Dorsolateral prefrontal cortex (tissue), 122 donors: ENCODE measurements at places on chromosomes 5 and 9. TPM values are rescaled to one million over a fixed set of nuclear protein-coding genes. Genes with fewer than 3 reads are reported as not detected.

DNA sequence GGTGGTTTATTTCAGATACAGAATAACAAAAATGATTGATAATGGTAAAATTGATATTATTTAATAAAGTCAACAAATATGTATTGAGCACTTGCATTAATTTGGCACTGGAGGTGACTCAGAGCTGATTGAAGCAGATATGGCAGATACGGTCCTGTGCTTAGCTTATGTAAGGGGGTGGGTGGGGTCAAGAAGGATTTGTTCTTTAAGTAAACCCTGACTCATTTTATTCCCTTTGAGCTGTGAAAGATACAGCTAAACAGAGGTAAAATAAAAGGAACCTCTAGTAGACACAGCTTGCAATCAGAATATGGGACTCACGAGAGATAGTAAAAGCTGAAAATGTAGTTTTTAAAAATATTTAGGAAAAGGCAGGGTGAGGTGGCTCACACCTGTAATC lies 201.3 kb upstream of the CLINT1 start:
- no peak for DNase-seq

GRCh38 chr5:116035123-116035522 lies 2.9 kb downstream of the ARL14EPL start:
- DNase-seq, result no peak

DNA sequence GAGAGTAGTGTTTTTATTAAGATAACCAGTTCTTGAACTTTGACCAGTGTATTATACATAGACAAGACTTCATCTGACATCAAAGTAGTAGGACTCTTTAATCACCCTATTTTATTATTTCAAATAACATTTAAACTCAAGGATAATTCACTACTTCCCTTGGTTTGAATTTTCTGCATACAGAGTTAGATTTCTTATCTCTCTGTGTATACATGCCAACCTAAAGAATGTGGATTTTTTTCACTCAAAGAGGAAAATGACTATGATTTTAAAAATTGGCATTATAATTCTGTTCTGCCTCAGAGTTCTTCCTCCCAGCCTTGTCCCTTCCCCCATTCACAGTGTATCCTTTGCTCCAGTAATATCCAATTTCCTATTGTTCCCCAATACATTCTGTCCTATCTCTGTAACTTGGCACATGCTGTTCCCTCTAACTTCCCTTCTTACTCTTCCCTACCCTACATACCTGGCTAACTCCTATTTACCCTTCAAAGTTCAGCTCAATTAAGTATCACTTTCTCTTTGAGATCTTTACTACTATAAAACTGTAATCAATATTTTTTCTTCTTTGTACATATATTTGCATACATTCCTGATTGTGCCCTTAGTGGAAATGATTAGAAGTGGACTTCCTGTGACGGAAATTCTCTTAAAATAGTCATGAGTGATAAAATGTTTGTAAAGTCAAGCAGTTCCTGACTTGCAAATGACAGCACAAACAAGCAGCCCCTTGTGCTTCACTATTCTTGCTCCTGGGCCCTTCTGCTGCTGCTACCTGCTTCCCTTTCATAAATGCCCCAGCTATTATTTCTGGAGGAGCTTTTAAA lies 38.1 kb upstream of the DENND4C start:
- no peak for DNase-seq

DNA sequence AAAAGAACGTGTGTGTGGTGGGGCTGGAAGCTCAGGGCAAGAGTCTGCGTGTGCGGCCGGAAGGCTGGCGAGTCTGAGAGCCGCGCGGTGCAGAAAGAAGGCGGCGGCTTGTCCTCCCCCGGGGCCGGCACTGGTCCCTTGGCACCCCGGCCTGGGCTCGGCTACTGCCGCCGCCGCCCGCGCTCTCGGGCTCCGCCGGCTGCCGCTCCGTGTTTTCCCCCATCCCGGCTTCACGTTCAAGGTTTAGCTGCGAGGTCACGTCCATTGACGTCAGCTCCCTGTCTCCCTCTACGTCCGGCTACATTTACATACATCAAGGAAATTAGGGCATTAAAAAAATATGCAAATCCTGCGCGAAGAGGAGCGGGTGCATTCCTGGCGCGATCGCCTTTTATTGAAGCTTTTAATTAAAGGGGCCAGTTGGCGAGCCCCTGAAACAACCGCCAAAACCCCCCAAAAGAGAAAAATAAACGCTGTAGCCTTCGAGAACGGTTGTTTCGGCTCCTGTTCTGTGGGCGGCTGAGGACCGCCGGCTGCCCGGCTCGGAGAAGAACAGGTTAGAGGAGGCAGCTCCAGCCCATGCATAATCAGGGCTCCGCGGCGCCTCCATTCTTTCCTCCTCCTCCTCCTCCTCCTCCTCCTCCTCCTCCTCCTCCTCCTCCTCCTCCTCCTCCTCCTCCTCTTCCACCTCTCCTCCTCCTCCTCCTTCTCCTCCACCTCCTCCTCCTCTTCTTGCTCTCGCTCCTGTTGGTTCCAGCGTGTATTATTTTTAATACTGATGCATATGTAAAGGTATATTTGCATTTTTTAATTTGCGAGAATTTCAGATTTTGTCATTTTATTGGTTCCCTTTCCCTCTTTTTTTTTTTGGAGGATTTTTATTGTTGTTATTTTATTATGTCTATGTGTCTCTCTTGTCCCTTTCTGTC lies 207.0 kb downstream of the MEF2C start:
- peak; percentile 85 for DNase-seq

DNA sequence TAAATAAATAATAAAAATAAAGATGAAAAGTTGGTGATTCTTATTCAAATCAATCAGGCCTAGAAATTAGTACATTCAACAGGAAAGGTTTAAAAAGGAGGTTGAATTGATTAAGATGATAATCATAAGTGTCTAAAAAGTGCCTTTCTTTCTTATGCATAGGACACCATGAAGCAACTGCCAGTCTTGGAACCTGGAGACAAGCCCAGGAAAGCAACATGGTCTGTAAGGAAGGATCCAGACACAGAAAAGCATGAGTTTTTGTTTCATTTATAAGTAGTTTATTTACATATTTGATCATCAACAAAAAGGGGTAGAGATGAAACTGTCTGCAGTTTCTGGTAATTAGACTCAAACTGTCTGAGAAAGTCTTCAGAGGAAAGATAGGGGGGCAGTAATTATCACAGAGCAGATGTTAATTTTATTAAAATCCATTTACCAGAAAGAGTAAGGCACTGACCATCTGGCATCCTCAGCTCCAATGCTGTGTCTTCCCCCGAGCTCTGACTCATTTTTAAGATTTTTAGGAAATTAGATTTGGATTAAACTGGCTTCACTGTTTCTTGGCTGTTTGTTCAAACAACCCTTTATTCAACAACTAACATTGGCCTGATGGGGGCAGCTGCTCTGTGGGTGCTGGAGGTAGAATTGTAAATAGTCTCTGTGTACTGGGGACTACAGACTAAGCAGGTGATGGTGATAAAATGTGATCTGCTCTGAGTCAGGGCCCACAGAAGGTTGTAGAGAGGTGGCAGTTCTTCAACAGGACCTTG lies 2.7 kb downstream of the RABEPK start:
- DNase-seq, result no peak

DNA sequence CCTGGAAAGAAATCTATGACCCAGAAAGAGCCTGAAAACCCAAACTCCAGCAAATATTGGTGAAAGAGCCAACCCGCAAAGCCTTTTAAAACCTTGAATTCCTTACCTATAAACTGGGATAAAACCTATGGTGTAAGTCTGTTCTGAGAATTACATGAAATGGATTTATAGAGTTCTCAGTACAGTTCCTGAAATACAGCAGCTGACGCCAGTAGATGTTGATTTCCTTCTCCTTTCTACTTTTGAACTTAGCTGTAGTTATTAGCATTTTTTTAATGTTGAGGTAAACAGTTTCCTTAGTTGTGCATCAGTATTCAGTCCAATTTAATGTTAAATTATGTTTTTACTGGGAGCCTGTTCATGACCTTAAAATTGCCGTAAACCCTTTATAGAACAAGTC lies 3.7 kb downstream of the SPIN1 start:
- DNase-seq, result no peak

DNA sequence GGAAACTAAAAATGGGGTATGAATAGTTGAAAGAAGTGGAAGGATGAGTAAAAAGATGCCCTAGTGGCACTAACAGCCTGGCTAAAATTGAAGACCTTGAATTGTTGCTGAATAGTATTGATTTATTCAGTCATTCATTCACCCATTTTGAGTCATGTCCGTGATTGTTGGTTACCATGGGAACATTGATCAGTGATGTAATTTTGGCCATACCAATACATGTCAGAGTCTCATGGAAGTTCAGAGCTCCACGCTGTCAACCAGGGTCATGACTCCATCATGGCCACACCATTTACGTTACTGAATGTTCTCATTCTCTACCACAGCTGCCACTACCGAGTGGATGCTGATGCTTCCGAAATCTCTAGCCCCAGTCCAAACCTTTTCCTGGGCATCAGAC lies 62.5 kb upstream of the FOXE1 start:
- no peak for DNase-seq

DNA sequence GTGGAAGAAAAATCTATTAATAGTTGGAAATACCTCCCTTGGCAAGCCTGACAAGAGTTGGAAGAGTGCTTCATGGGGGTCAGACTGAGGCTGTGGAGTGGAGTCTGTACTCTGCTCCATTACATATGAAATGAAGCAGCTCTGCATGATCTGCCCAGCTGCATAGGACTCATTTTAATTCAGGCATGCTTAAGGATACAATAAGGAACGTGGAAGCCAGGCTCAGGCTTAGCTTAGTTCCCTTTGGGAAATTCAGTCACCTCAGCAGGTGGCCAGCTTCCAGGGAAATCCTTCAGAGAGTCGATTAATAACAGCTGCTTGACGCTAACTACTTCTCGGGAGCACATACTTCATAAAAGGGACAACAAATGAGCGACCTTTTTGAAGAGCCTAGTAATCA lies 1672.9 kb upstream of the WWC1 start:
- DNase-seq, result no peak

- no peak for DNase-seq
These were observed 17.7 kb upstream of the NSMF start for GRCh38 chr9:137476856-137477255.

- DNase-seq, result no peak
These were observed 115.9 kb downstream of the CDC42SE2 start for GRCh38 chr5:131379723-131380122.

GRCh38 chr5:96177303-96177869 lies 215.7 kb upstream of the ELL2 start:
- DNase-seq, result no peak

The BTNL3 gene
- 0.18 TPM for total RNA-seq

The TEX48 gene
- not detected for total RNA-seq

The SOHLH1 gene
- 12.1 TPM for total RNA-seq

The ENG gene
- 33.7 TPM for total RNA-seq

The ADAMTS19 gene
- total RNA-seq, result 13.4 TPM

The TXNDC8 gene
- total RNA-seq, result not detected
